Lung microvascular endothelial cell (primary cell): ENCODE measurements at places on chromosomes 5 and 9. TPM values are rescaled to one million over a fixed set of nuclear protein-coding genes. Genes with fewer than 3 reads are reported as not detected.

- no peak for DNase-seq
Observed at GRCh38 chr9:116504893-116505480, 182.1 kb upstream of the TRIM32 start.

GRCh38 chr9:7095058-7095457 lies 337.3 kb downstream of the KDM4C start:
- no peak for DNase-seq

DNA sequence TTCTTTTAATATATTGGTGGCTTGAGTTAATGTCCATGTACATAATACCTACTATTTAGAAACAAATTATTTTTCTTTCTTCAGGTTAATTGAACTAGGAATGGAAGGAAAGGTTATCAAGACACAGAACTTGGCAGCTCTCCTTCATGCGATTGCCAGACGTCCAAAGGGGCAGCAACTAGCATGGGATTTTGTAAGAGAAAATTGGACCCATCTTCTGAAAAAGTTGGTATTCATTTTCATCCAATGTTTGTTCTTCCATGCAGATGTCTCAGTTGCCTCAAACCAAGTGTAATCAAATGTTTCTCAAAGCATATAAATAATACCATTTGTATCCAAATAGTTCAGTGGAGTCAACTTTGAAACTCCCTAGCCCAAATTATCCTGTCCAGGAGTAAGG lies 22.6 kb upstream of the LNPEP start:
- no peak for DNase-seq

DNA sequence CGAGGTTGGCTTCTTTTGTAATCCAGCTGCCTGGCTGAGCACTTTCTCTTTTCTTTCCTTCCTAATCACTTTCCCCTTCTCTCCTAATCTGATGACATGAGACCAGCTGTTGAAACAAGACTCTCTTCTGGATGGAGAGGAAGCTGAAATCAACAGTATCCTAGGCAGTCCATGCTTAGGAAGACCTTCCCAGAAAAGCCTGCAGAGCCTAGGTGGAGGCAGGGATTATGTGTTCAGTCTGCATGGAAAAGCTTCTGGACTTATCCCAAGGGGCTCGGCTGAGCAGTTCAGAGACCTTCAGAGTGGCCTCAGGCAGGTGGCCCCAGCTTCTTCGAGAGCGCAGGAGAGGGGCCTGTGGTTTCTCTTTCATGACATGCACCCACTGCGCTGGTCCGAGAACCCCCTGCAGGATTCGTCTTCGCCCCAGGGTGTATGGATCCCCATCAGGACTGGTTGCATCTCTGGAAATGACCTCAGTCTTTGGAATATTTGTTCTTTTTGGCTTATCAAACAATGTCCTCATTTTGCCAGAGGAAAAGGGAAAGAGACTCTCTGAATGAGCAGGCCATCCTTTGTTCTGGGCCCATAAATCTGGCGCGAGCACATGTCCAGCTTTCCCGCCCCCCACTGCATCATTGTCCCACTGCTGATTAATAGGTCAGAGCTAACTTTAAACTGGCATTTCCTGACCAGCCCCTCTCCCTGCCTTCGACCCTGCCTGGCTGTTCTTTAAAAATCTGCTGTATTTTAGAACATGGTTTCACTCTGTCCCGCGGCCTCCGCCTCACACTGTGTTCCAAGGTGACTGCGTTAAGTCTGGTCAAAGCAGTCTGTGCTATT lies 177.9 kb upstream of the KLF4 start:
- peak; percentile 23 for DNase-seq

LCN12 gene
- not detected in 2 replicates for total RNA-seq

GPR150 gene
- under 0.01 and 0.22 TPM in 2 replicates for total RNA-seq

EIF4E1B gene
- total RNA-seq: not detected in 2 replicates
